ENCODE measurements at places on chromosomes 3 and 15.

GRCh38 chr15:60727260-60727659, 248.3 kb upstream of the ICE2 start:
- no peak for DNase-seq

DNA sequence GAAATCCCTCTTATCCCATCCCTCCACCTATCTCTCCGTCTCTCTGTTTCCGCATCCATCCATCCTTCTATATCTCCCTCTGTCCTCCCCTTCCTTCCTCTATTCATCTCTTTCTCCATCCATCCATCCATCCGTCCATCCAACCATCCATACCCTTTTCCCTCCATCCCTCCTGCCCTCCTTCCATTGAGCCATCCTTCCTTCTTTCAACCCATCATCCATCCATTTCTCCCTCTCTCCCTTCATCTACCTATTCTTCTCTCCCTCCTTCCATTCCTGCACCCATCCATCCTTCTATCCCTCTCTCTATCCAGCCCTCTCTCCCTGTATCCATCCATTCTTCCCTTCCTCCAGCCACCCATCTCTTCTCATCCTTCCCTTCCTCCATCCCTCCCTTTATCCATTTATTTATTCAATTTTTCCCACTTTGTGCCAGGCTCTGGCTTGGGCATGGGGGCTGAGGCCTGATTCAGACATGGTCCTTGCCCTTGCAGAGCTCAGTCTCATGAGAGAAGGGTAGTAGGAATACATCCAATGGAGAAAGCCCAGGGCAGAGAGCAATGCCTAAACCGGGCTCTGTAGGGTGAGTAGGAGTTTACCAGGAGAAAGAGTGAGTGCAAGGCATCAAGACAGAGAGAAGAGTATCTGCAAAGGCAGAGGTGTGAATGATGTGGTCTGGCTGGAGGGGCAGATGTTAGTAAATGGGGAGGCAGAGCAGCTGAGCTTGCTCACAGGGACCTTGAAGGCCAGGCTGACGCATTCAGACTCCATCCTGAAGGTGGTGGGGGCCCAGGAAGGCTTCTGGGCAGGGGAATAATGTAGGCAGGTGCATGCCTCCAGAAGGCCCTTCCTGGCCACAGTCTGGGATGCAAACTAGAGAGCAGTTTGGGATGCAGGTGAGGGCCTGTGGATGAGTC, 19.5 kb upstream of the FBLN2 start:
- no peak for DNase-seq

- DNase-seq, result no peak
Measured at GRCh38 chr15:58839485-58839884, 68.4 kb downstream of the MINDY2 start.

DNA sequence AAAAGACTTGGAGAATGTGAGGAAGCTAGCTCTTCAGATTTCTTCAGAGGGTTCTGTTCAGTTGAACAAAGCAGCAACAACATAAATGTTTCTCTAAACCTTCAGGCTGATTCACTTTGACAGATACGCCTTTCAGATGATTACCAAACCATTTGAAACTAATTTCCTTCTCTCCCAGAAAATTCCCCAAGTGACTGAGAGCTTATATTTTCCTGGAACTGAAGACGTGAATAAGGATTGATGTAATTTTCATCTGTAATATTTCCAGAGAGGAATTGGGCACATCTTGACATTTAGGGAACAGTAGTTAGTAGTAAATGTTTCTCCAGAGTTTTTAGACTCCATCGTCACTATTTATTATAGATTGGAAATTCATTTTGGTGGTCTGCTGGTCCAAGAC, 108.6 kb upstream of the AADACL2 start:
- no peak for DNase-seq

GRCh38 chr15:62277816-62278394, 112.8 kb upstream of the C2CD4B start:
- no peak for DNase-seq

- DNase-seq, result no peak
Measured at GRCh38 chr15:62878070-62878469, 164.5 kb upstream of the TPM1 start.

- no peak for DNase-seq
Measured at GRCh38 chr15:19899021-19899824, 642.4 kb downstream of the GOLGA6L6 start.

GRCh38 chr3:47950453-47951169, 65.6 kb downstream of the MAP4 start:
- no peak for DNase-seq

DNA sequence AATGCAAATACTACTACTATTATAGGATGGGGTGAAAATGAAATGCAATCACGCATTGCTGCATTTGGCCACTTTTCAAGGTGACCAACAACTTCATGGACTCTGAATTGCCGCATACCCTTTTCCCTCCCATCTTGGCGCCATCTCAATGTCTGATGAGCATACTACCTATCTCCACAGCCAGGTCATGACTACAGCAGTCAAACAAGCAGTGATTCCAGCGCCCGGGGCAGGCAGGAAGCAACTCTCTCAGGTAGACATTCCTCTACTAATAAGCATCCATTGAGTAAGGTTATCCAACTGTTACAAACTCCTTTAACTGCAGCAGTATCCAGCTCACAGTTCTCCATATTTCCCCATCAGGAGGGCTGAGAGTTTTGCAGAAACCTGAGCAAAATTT, 155.4 kb downstream of the ADAMTS17 start:
- no peak for DNase-seq

DNA sequence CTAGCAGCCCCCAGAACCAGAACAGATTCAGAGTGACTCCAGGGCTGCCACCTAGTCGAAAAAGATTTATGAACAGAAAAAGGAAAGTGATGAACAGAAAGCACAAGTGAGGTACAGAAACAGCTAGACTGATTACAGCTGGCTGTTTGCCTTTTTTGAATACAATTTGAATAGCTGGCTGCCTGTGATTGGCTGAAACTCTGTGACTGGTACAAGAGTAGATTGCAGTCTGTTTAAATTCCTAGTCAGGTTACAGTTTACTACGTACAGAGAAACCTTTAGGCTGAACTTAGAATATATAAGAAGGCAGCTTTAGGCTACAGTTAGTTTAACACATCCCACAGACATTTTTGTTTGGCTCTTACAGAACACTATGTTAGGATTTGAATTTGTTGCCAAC, 10.0 kb downstream of the CCDC13 start:
- no peak for DNase-seq

DNA sequence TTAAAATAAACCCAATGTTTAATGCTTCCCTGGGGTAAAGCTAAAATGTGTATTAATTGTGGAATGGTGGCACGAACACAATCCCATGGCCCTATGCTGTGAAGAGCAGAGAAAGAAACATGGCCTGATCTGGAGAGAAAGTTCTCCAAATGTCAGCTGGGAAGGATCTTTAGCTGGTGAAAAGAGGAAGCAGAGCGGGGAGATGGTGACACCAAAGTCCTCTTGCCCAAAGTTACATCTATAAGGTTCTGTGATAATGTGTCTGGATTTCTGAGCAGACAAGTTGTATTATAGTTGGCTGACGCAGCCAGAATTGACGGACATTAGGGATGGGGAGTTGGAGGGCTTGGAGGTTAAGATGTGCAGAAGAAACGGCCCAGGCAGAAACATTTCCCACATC, 196.2 kb downstream of the CHST2 start:
- DNase-seq, result no peak

DNA sequence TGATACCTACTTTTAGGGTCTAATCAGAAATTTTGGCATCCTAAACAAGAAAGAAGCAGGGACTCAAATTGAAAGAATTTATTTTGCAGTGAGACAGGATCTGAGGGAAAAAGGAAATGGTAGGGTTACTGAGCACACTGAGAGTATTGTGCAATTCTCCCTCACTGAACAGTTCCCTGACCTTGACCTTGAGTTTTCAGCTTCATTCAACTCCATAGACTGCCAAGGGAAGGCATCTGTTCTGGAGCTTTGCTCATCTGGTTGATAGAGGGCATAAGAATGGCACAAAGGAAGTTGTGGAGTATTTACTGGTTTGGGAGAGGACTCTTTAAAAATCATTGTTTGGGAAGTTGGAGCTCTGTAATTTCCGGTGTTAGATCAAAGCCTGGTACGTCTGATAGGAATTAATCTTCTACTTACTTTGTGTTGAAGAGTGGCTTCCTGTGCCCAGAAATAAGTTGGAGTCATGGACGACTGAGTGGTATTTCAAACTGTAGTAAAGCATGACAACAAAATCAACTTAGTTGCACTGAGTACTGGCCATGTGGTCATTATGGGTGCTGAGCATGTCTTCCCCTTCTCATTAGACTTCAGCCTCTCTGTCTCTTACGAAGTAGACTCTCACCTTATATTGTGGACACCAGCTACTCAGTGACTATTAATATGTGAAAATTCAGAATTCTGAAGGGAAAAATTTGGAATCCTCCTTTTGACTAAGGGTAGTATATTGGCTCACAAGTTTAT, 40.8 kb downstream of the CLDN1 start:
- no peak for DNase-seq

GRCh38 chr3:96478496-96478895, 335.9 kb upstream of the EPHA6 start:
- no peak for DNase-seq

- no peak for DNase-seq
Measured at GRCh38 chr3:31531452-31531991, 1.2 kb upstream of the STT3B start.

- DNase-seq, result peak; percentile 2
Measured at GRCh38 chr15:31487811-31488436, 161.3 kb downstream of the KLF13 start.

GRCh38 chr3:119977353-119977752, 116.9 kb downstream of the GSK3B start:
- no peak for DNase-seq

- no peak for DNase-seq
Measured at GRCh38 chr3:45887759-45888511, 1.6 kb downstream of the CCR9 start.

DNA sequence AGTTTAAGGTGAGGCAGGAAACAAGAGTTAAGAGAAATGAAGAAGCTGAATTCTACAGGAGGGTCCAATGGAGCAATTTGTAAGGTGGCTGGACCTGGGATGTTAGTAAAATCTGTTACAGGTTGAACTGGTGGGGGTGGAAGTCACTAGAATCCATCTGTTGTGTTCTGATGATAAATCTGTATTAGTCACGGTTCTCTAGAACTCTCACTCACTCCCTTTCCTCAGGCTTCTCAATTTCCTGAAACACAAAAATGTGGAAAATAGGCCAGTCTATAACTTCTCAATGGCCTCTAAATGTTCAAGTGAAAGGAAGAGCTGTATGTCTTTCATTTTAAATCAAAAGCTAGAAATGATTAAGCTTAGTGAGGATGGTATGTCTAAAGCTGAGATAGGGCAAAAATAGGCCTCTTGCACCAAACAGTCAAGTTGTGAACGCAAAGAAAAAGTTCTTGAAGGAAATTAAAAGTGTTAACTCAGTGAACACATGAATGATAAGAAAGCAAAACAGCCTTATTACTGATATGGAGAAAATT, 180.2 kb upstream of the CBLB start:
- no peak for DNase-seq

DNA sequence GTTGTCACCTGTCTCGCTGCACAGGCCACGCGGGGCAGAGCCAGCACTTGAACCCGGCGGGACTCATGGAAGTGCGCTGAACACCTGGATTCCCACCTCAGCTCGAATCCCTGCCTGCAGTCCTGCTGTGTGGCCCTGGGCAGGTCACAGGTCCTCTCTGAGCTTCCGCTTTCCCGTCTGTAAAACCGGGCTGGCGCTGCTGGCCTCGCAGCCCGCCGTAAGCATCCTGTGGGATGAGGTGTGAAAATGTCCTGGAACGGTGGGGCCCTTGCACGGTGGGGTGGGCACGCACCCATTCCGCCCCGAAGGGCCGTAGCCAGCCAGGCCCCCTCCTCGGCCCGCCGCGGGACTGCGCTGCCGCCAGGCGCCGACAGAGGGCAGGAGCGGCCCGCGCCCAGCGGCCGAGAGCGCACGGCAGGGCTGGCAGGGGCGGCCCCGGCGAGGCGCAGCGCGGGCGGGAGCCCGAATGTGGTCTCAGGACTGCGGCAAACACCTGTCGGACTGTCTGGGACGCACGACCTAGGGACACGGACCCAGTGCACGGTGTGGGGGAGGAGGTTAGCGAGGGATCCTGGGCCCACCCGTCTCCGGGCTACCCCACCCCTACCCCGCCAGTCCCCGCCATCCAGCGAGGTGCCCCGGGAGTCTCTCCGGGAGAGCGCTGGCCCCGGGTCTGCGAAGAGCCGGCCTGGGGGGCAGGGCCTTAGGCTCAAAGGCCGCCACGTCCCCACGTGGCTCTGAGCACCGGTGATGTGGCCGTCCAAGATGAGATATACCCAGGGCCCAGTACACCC, 40.4 kb downstream of the DNAJB8 start:
- DNase-seq, result no peak

DNA sequence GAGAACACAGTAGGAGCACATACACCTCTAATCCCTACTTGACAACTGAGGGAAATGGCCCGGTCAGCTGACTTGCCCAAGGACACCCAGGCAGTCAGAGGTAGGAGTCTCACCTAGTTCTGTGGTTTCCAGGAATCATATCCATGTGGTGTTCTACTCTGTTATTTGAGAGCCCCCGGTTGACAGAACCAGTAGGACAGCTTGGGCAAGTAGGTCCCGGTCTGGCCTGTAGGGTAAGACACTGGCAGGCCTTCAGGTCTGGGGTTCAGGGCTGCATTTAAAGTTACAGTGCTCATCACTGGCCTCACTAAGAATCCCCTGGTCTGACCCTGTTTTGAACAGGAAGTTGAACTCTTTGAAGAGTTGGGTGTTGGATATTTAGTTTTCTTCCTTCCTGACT, 476.1 kb downstream of the SHQ1 start:
- no peak for DNase-seq

DNA sequence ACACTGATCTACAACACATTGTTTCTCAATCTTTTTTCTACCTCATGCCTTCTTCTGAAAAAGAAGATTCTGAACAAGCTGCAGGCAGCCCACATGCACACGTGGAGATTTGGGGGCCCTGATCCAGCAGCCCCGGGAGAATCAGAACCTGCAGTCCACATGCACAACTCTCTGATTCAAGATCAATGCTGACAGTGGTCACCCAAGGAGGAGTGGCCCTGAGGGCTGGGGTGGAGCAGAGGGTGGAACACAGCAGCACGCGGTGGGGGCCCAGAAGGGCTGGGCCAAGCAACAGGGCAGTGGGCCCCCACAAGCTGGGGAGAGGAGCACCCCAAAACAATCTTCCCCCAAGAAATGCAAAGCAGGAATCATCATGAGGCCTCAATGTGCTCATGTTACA, 202.1 kb upstream of the NSMCE3 start:
- DNase-seq, result no peak

- no peak for DNase-seq
Measured at GRCh38 chr3:43773273-43774094, 82.7 kb downstream of the ABHD5 start.

DNA sequence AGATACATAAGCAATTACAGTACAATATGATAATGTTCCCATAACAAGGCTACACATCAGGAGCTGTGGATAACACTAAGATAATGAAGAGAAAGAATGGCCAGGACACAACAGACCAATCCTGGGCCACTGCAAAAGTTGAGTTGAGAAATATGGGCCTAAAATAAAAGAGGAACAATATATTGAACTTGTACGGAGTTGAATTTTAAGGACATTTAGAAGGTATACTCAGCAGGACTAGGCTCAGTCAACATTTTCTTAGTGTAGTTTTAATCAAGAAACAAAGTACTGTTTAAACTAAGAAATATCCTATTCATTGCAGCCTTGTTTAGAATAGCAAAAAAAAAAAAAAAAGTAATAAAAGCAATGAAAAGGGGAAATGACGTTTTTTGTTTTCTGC, 24.3 kb downstream of the HERC1 start:
- no peak for DNase-seq

Data from NCI-H2081 (cell line).